ENCODE measurements at places on chromosomes 13 and 19. TPM values are rescaled to one million over a fixed set of nuclear protein-coding genes. Genes with fewer than 3 reads are reported as not detected.

FCER2 gene
- total RNA-seq: 0.38 TPM

ZNF208 gene
- total RNA-seq: 3.1 TPM

ZNF492 gene
- 0.07 TPM for total RNA-seq

CYP4F3 gene
- total RNA-seq: not detected

MBD3L5 gene
- not detected for total RNA-seq

DNA sequence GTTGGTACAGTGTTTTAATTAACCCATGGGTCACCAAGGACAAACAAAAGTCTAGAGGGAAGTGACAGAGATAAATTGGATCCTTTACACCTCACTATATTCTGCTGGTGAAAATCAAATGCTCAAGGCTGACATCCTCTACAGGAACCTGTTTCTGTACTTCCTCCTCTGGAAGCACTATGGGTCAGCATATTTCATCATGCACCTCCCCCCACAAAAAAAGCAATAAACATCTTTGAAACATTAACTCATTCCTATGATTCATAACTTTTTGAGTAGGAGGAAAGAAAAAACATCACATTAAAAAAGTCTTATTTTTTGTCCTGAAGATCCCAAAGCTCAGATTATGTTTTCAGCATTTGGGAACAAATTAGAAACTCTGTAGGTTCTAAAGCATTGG lies 588.3 kb upstream of the SGCG start:
- H3K4me3 ChIP-seq: no peak overlapping the region
- no peaks in the 10 kb centered on the region for H3K27me3 ChIP-seq
- H3K4me1 ChIP-seq: no peaks in the 10 kb centered on the region
- H3K27ac ChIP-seq: no peak overlapping the region

DNA sequence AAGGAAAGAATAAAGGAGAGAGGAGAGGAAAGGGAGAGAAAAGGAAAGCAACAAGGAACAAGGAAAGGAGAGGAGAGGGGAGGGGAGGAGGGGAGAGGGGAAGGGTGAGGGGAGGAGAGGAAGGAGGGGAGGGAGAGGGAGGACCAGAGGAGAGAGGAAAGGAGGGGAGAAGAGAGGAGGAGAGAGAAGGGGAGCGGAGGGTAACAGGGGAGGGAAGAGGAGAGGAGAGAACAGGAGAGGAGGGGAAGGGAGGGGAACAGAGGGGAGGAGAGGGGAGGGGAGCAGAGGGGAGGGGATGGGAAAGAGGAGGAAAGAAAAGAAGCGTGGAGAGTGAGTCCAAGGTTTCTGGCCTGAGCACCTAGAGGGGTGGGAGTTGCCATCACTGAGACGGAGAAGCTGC lies 26.7 kb downstream of the FAAP24 start:
- peaks cover 5% of the 10 kb centered on the region for H3K4me1 ChIP-seq
- H3K36me3 ChIP-seq: 0 out of 3 replicates have a peak, but pooled peaks cover 3% of the 10 kb centered on the region
- no peak for DNase-seq
- no peak overlapping the region for H3K4me3 ChIP-seq

DNA sequence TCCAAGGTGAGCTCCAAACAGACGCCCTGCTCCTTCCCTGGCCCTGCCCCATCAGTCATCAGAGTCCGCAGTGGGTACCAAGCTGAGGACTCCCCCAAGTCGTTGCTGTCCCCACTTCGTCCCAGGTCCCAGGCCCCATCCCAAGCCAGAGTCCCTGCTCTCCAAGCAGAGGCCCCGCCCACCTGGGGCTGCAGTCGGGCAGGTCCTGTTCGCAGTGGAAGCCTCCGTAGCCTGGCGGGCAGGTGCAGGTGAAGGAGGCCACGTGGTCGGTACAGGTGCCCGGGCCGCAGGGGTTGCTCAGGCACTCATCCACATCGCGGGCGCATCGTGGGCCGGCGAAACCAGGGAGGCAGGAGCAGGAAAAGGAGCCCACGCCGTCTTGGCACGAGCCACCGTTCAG lies 19.4 kb downstream of the NOTCH3 start:
- no peaks in the 10 kb centered on the region for H3K36me3 ChIP-seq
- peak overlapping the region; percentile 62 for H3K4me3 ChIP-seq
- DNase-seq: no peak
- H3K27ac ChIP-seq: no peak overlapping the region

GRCh38 chr13:75685239-75685697 lies 49.1 kb downstream of the LMO7 start:
- no peak for DNase-seq
- no peak overlapping the region for H3K27ac ChIP-seq
- H3K27me3 ChIP-seq: no peaks in the 10 kb centered on the region
- H3K36me3 ChIP-seq: no peaks in the 10 kb centered on the region
- H3K4me3 ChIP-seq: no peak overlapping the region

DNA sequence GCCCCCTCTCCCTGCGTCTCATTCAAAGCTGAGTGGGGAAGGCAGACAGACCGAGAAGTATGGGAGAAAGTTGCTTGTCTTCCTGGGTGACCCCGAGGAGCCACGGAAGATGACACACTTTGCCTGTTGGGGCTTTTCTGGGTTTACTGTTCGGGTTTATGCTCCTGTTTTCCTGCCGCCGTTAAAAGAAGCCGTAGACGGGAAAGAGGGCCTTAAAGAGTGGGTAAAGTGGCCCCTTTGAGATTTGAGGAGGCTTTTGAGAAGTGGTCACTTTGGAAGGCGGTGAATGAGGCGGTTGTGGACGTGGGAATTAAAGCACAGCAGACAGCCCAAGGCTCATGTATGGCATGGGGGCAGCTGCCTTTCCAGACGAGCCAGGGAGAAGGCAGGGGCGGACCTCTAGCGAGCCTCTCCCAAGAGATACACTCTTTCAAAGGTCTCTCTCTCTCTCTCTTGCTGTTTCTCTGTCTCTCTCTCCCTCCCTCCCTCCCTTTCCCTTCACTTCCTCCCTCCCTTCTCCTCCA lies 493 bp upstream of the LHFPL6 start:
- H3K27me3 ChIP-seq: peaks cover 7% of the 10 kb centered on the region
- no peaks in the 10 kb centered on the region for H3K36me3 ChIP-seq
- no peak for DNase-seq
- no peak overlapping the region for H3K4me3 ChIP-seq
- no peaks in the 10 kb centered on the region for H3K4me1 ChIP-seq

DNA sequence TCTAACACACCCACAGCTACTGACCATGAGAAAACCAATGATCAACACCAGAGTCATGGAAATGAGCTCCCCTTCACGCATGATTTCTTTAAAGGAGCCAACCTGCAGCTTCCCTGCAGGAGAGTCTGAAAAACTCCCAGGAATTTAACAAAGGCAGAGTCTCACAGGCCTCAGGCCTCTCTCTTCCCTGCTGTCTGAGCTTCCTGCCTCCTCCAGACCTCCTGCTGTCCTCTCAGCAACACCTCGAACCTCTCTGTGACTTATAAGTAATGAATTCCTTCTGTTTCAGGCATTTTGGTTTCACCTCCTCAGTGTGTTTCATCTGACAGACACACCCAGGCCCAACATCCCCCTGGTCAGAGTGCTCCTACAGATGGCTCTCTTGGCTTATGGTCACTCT lies 1044.4 kb downstream of the UQCRFS1 start:
- H3K27me3 ChIP-seq: no peaks in the 10 kb centered on the region
- H3K27ac ChIP-seq: no peak overlapping the region
- H3K4me3 ChIP-seq: no peak overlapping the region
- H3K36me3 ChIP-seq: no peaks in the 10 kb centered on the region

DNA sequence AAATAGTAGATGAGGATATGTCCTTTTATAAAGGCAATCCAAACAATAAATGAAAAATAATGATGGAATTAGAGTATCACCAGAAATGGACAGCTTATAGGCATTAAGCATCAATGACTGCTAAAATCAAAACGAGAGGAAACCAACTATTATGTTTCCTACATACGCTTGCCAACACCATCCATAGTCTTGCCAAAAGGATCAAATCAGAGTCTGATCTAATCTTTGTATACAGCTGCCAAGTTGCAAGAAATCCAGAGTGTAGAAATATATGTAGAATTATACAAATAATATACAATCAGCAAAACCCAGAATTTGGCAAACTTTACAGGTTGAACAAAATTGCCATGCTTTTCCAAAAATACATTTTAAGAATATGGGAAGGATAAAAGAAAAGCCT lies 1661.6 kb downstream of the SLITRK1 start:
- H3K27me3 ChIP-seq: no peaks in the 10 kb centered on the region
- H3K4me3 ChIP-seq: no peak overlapping the region
- DNase-seq: no peak
- H3K36me3 ChIP-seq: no peaks in the 10 kb centered on the region
- no peaks in the 10 kb centered on the region for H3K4me1 ChIP-seq

GRCh38 chr13:53207556-53207955 lies 178.9 kb downstream of the OLFM4 start:
- no peak for DNase-seq
- no peak overlapping the region for H3K4me3 ChIP-seq
- no peaks in the 10 kb centered on the region for H3K27me3 ChIP-seq
- H3K4me1 ChIP-seq: no peaks in the 10 kb centered on the region
- no peak overlapping the region for H3K27ac ChIP-seq
- H3K36me3 ChIP-seq: no peaks in the 10 kb centered on the region

DNA sequence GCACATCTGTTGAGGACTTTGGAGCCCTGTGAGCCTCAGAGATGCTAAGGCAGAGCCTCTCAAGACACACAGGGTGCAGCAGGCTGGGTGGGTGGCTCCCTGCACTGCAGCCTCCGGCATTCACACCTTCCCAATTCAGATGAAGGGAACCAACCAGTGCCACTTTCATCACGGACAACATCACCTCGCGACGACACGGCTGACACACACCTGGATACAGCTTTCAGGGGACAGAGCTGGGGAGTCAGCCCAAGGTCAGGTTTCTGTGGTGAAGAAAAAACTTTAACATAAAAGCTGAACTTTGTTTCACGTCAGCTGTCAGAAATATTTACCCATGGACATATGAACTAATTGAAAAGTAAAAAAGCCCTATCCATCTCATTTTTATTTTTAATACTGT lies 24.9 kb upstream of the ARHGEF7 start:
- H3K27me3 ChIP-seq: peaks cover 23% of the 10 kb centered on the region
- H3K36me3 ChIP-seq: no peaks in the 10 kb centered on the region
- H3K4me3 ChIP-seq: no peak overlapping the region
- DNase-seq: no peak

- H3K4me1 ChIP-seq: peaks cover 3% of the 10 kb centered on the region
- no peak overlapping the region for H3K4me3 ChIP-seq
- no peaks in the 10 kb centered on the region for H3K27me3 ChIP-seq
- no peak for DNase-seq
- no peaks in the 10 kb centered on the region for H3K36me3 ChIP-seq
- no peak overlapping the region for H3K27ac ChIP-seq
These were observed 93.4 kb downstream of the FLT1 start for GRCh38 chr13:28401303-28402056.

DNA sequence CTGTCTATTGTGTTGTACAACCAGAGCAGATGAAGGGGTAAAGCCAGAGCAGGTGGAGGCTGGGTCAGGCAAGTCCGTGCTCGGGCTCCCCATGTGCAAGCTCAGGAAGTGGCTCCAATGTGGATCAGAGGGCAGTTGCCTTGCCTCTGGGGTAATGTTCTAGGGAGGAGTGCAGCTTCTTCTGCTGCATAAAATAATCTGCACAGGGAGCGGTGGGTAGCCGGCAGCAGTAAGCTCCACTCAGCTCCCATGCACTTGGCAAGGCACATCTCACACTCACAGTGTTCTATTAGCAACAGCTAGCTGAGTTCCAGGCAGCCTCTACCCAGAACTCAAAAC lies 565.3 kb upstream of the SLITRK1 start:
- no peaks in the 10 kb centered on the region for H3K36me3 ChIP-seq
- H3K27me3 ChIP-seq: no peaks in the 10 kb centered on the region
- no peak overlapping the region for H3K27ac ChIP-seq
- H3K4me1 ChIP-seq: no peaks in the 10 kb centered on the region

DNA sequence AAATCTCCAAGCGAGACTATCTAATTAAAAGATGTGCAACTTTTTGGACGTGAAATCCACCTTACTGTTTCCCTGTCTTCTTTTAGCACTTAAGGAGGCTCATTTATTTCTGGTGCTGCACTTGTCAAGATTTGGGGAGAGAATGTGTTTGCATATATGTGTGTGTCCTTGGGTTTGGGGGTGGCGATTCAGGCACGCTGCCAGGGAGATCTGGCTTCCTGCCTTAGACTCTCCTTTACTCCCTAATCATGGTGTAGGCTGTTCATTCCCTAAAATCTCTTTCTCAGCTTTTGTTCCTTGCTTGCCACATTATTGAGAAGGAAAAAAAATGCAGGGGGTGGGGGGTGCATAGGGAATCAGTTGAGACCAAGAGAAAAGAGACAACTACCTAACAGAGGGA lies 271.2 kb downstream of the DCLK1 start:
- no peaks in the 10 kb centered on the region for H3K4me1 ChIP-seq
- H3K36me3 ChIP-seq: no peaks in the 10 kb centered on the region
- no peak overlapping the region for H3K27ac ChIP-seq
- H3K27me3 ChIP-seq: no peaks in the 10 kb centered on the region
- DNase-seq: no peak

GRCh38 chr19:49570138-49570856 lies 10.1 kb downstream of the NOSIP start:
- H3K36me3 ChIP-seq: peaks cover 24% of the 10 kb centered on the region
- H3K27me3 ChIP-seq: no peaks in the 10 kb centered on the region
- no peak overlapping the region for H3K4me3 ChIP-seq
- H3K4me1 ChIP-seq: peaks cover 21% of the 10 kb centered on the region
- H3K27ac ChIP-seq: peak overlapping the region; percentile 53

DNA sequence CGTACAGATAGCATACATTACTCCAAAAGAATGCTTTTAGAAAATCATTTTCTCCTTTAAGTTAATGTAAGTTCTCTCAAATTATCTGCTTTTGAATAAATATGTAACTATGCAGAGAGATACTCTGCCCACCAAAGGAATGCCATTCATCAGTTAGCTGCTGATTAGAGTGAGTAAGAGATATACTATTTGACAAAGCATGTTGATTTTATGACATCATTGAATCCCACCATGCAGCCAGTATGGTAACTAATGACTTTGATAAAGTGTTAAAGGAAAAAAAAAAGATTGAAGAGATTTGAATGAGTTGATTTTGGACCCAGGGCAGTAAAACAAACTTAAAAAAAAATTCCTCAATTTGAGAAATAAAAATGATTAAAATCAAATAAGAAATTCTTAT lies 521.5 kb downstream of the SLITRK6 start:
- H3K4me1 ChIP-seq: no peaks in the 10 kb centered on the region
- no peak overlapping the region for H3K27ac ChIP-seq
- H3K27me3 ChIP-seq: no peaks in the 10 kb centered on the region
- H3K4me3 ChIP-seq: no peak overlapping the region
- no peaks in the 10 kb centered on the region for H3K36me3 ChIP-seq

GRCh38 chr19:38457202-38457601 lies 23.7 kb downstream of the RYR1 start:
- no peak overlapping the region for H3K4me3 ChIP-seq
- no peak for DNase-seq
- H3K27ac ChIP-seq: no peak overlapping the region

DNA sequence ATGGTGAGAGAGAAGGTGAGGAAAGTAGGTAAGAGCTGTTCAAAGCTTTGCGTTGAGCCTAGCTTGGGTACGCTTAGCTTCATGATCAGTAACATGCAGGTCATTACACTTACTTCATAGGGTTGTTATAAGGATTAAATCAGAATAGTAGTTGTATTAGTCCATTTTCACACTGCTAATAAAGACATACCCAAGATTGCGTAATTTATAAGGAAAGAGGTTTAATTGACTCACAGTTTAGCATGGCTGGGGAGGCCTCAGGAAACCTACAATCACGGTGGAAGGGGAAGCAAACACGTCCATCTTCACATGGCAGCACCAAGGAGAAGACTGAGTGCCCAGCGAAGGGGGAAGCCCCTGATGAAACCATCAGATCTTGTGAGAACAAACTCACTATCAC lies 21.9 kb downstream of the GPALPP1 start:
- no peak for DNase-seq
- H3K4me3 ChIP-seq: no peak overlapping the region
- no peaks in the 10 kb centered on the region for H3K4me1 ChIP-seq
- no peak overlapping the region for H3K27ac ChIP-seq

GRCh38 chr19:31232871-31233270 lies 116.4 kb downstream of the TSHZ3 start:
- no peaks in the 10 kb centered on the region for H3K36me3 ChIP-seq
- H3K4me3 ChIP-seq: no peak overlapping the region
- H3K27me3 ChIP-seq: no peaks in the 10 kb centered on the region
- no peak overlapping the region for H3K27ac ChIP-seq
- no peaks in the 10 kb centered on the region for H3K4me1 ChIP-seq
- no peak for DNase-seq

Data from K562 (cell line).